AG10803 (cell line): ENCODE measurements at places on chromosomes 2 and 18.

DNA sequence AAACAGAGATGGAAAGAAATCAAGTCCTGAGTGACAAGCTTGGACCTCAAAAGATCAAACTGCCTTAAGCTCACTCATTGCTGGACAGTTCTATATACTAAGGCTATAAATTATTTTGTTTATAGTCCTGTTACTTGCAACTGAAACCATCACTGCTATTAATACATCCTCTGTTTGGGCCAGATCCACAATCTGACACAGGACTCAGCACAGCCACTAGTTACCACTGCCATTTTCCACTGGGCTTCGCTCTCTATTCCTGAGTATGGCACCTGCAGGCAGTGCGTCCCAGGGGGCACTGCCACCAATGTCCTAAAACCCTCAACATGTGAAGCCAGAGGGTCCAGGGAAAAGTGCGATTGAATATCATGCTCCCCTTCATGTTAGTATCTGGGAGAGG lies 52.3 kb downstream of the CYP26B1 start:
- no peak for DNase-seq

DNA sequence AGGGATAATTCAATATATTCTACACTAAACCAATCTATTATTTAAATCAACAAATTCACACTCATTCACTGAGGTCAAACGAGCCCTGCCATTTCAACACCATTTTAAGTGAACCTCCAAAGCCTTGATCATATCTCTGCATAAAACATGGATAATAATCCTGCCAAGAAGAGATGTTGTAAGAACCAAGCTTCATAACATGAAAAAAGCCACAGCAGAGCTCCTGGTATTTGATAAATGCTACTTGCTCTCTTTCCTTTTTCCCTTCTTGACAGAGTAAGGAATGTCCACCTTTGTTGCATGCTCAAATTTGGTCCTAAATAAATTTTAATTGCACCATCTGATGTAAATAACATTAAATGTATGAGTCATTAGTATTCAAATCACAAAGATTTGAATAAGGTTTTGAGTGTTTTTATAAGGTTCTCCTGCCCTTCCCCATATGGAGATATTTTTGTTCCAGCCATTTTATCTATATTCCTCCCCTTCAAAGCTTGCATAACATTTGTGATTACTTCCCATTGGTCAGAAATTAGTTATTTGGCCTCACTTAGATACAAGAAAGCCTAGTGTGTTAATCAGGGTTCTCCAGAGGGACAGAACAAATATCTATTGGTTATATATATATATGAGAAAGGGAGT lies 318.8 kb downstream of the RND3 start:
- peak; percentile 70 for DNase-seq

DNA sequence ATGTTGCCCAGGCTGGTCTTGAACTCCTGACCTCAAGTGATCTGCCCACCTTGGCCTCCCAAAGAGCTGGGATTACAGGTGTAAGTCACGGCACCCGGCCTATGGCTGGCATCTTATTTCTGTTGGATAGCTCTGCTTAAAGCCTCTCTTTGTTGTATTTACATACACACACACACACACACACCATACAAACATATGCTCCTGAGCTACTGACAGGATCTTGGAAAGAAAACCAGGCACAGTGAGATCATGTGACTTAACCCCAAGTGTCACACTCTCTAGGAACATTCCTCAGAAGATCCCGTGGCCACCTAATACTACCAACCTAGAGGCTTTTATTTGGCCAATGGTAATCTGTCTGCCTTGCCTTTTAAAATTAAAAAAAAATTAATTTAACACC lies 85.1 kb upstream of the HAAO start:
- no peak for DNase-seq

- peak; percentile 89 for DNase-seq
These were observed 174.8 kb downstream of the HDAC4 start for GRCh38 chr2:239225871-239226561.

DNA sequence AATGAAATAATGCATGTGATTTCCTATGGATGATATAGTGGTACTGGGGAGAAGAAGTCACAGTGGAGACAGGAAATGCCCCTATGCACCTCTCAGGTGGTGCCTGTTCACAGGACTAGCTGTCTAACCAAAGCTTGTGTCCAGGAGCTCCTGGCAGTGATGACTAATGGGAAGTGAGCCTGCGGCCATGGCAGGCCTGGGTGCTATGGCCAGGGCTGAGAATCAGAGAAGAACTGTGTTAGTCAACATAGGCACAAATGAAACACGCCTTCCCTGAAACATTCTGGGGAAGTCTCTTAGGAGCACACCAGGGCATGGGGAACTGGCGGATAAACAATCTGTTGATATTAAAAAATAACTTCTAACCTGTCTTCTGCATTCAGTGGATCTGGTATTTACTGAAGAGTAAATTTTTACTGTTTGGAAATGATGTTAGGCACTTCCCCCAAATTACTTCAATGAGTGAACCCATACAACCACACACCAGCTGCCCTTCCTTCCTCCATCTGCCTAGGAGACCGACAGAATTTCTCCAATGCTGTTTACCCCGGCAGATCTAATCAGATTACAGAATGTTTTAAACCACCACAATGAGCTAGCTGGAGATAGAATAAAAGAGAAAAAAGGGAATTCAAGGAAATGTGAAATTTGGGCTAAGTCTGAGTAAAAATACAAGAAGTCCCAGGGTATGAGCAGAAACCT lies 67.4 kb downstream of the MEP1B start:
- DNase-seq: no peak

- DNase-seq: peak; percentile 30
These were observed 23.3 kb downstream of the KLF7 start for GRCh38 chr2:207142461-207142860.

- no peak for DNase-seq
These were observed 75.4 kb upstream of the IGFBP5 start for GRCh38 chr2:216770717-216771116.

DNA sequence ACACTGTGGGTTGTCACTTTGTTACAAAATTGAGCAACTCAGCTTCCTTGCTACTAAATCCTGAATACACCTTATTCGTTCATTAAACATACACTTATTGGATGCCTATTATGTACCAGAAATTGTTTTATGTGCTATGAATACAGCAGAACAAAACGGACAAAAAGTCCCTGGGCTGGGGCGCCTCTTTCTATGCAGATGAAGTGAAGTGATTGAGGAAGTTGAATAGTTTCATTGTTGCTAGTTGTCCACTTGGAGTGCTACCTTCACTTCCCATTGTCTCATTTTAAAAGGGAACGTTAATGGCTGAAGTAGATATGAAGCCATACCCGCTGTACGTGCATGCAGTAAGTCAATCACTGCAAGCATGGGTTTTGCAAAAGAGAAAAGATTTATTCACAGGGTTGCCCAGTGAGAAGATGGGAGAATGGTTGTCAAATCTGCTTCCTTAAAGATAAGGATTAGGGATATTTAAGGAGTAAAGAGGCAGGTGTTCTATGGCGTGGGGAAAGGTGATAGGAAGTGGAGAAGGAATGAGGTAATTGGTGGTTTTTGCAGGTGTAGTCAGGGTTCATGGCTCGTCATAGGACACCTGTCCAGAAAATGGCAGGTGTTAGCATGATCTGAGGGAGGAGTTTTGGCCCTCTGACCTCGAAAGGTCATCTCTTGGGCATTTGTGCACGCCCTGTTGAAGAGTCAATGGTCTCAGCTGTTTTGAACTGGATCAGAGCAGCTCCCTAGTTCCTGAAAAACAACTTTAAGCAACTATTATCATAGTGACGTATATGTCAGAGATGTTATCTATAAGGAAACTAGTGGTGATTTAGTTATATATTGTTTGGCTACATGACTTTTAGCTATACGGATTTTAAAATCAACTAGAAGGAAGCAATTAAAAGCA lies 23.5 kb downstream of the TRPM8 start:
- no peak for DNase-seq

DNA sequence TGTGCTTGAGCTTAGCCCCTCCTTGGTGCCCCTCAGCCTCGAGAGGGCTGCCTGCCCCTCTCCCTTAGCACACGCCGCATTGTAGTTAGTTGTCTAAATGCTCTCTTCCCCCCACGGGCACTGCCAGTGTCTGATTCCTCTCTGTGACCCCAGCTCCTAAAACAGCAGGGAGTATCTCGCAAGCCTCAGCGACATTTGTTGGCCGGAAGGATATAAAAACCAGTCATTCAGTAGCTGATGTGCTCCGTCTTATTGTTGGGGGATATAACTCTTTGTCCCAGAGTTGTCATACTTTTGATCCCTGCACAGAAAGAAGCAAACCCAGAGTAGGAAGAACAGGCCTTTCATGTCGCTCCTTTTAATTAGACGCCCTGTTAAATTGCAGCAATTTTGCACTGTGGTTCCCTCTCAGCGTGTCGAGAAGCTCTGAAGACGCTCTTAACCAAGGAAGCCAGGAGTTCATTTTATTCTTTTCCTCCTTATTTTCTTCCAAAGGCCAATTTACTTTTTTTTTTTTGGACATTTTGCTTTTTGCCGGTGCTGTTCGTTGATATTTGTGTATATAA lies 201.8 kb downstream of the KLHL29 start:
- no peak for DNase-seq

GRCh38 chr2:240201866-240202265 lies 61.4 kb upstream of the OTOS start:
- DNase-seq: no peak

DNA sequence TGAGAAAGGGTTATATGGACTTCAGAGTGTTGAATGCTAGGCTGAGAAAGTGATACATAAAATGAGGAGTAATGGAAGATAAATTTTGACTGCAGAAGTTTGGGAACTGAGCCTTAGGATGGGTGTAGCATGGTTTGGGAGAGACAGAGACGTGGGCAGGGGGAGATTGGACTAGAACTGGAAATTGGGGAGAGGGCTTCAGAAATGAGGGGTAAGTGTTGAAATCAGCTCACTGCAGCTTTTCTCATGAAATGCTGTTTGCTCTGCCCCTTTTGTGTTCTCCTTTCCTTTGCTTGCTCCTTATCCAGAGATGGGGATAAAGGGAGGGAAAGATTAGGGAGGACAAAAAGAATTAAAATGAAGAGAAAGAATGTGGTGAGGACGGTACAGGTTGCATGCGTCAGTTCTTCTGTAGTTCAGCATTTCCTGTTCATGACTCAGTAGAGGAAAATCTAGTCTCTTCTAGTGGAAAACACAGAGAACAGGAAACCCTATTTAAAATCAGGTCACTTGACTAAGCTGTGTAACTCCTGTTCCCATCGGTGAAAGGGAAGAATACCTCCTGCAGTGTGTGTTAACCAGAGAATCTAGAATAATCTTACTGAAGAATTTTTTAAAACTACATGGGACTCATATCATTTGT lies 105.6 kb downstream of the CRIM1 start:
- peak; percentile 89 for DNase-seq

DNA sequence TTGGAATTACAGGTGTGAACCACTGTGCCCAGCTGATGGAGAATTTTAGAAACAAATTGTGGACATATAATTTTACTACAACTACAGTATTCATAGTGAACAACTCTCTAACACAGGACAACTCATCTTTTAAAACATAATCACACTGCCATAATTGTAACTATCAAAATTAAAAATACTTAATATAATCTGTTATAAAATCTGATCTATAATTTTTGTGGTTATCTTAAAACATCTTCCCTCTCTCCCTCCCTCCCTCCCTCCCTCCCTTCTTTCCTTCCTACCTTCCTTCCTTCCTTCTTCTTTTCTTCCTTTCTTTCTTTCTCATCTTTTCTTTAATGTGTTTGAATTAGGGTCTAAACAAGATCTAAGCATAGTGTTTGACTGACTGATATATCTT lies 577.7 kb downstream of the CNTNAP5 start:
- no peak for DNase-seq

GRCh38 chr2:41394541-41394940 lies 653.3 kb upstream of the PKDCC start:
- DNase-seq: no peak

DNA sequence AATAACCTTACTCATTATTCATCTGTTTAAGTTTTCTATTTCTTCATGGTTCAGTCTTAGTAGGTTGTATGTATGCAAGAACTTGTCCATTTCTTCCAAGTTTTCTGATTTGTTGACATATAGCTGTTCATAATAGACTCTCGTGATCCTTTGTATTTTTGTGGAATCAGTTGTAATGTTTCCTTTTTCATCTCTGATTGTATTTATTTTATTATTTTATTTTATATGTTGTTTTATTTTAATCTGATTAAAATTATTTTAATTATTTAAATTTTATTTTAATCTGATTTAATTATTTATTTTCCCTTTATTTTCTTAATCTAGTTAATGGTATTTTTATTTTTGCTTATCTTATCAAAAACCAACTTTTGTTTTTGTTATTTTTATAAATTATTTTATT lies 43.5 kb upstream of the SLC9A2 start:
- no peak for DNase-seq

- DNase-seq: no peak
These were observed 167.6 kb upstream of the ACAA2 start for GRCh38 chr18:49980896-49981295.

GRCh38 chr2:181203412-181203811 lies 223.0 kb downstream of the UBE2E3 start:
- peak; percentile 80 for DNase-seq

- DNase-seq: peak; percentile 33
These were observed 21.6 kb upstream of the SULT1C2 start for GRCh38 chr2:108267101-108267500.

- no peak for DNase-seq
These were observed 97.5 kb upstream of the EFEMP1 start for GRCh38 chr2:56021136-56021474.

GRCh38 chr2:154589514-154589913 lies 109.0 kb upstream of the KCNJ3 start:
- no peak for DNase-seq

DNA sequence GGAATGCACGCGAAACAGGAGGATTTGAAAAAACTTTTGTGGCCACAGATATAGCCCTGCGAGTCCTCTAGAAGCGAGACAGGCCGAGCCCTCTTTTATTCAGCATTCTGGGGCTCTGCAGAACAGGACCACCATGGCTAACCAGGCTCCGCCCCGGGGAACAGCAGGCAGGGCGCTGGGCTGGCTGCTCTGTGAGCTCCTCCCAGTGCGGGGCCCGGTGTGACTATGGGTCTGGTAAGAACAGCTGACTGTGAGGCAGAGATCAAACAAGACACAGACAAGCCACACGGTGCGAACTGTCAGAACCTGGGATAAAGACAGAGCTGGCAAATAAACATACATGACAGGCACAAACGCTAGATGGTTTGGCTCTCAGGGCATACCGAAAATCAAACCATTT lies 15.5 kb downstream of the PXDN start:
- no peak for DNase-seq

- DNase-seq: no peak
These were observed 9.6 kb downstream of the TRIM54 start for GRCh38 chr2:27291865-27292264.

DNA sequence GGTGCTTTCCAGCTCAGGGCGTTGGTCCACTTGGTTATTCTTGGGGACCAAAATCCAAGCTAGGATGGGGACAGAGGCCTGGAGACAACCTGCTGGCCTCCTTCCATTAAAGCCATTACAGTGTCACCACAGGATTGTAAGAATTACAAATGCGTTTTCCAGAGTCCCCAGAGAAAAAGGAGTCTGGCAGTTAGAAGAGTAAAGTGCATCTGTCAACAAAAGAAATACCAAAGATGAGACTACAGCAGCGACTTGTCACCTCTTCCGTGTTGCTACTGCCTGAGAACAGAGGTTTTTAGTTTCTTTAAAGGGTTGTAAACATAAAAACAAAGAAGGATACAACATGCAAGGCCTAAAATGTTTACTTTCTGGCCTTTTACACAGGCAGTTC lies 235.7 kb downstream of the AGAP1 start:
- no peak for DNase-seq
